ENCODE measurements at places on chromosomes 1 and 21. TPM values are rescaled to one million over a fixed set of nuclear protein-coding genes. Genes with fewer than 3 reads are reported as not detected.

- no peak for DNase-seq
Observed at GRCh38 chr21:44359396-44359795, 6.0 kb downstream of the TRPM2 start.

- DNase-seq = no peak
Observed at GRCh38 chr1:117324357-117324756, 42.9 kb upstream of the MAN1A2 start.

GRCh38 chr1:107140703-107141490 lies at the start of gene NTNG1:
Gene NTNG1 (plus strand): TSS chr1:107141039.
- peak; percentile 4 for DNase-seq

- DNase-seq = no peak
Observed at GRCh38 chr1:85656256-85656655, 52.0 kb downstream of the ZNHIT6 start.

- DNase-seq = no peak
Observed at GRCh38 chr21:39669485-39669884, 56.7 kb downstream of the B3GALT5 start.

DNA sequence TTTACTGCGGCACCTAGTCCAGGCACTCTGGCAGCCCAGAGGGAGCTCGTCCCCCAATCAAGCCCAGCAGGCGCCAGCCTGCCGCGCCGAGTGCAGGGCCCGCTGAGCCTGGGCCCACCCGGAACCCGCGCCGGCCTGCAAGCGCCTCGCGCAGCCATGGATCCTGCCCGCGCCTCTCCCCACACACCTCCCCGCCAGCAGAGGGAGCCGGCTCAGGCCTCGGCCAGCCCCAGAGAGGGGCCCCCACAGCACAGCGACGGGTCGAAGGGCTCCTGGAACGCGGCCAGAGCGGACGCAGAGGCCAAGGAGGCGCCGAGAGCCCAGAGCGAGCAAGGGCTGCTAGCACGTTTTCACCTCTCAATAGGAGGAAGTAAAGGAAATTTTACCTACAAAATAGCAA lies 767.0 kb downstream of the MRPL39 start:
- no peak for DNase-seq

FAAH gene
- total RNA-seq = 0.74 TPM

LIN28A gene
- total RNA-seq = not detected
